WTC11 (cell line): ENCODE measurements at places on chromosomes 2 and 18.

DNA sequence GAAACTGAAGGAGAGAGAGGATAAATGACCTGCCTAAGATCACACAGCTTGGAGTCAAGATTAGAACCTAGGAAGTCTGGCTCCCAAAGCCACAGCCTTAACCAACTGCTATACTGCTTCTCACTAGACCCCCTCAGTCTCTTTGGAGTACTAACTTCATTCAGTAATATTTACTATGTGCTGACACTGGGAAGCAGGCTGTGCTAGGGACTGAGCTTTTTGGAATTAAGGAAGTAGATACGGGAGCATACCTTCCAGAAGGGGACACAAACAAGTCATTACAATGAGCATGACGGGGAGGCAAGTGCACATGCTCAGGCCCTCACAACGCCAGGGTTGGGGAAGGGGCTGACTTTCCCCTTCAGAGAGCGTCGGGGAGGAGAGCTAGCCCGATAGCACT, 97.7 kb downstream of the INO80D start:
- DNase-seq: no peak

GRCh38 chr18:61949946-61950345, 57.1 kb upstream of the RNF152 start:
- DNase-seq: no peak

- DNase-seq: no peak
Measured at GRCh38 chr2:192535956-192536921, 341.5 kb upstream of the TMEFF2 start.

- DNase-seq: no peak
Measured at GRCh38 chr2:31555967-31556706, 24.6 kb downstream of the SRD5A2 start.

GRCh38 chr2:170485254-170486026, 229.7 kb upstream of the SP5 start:
- DNase-seq: no peak

DNA sequence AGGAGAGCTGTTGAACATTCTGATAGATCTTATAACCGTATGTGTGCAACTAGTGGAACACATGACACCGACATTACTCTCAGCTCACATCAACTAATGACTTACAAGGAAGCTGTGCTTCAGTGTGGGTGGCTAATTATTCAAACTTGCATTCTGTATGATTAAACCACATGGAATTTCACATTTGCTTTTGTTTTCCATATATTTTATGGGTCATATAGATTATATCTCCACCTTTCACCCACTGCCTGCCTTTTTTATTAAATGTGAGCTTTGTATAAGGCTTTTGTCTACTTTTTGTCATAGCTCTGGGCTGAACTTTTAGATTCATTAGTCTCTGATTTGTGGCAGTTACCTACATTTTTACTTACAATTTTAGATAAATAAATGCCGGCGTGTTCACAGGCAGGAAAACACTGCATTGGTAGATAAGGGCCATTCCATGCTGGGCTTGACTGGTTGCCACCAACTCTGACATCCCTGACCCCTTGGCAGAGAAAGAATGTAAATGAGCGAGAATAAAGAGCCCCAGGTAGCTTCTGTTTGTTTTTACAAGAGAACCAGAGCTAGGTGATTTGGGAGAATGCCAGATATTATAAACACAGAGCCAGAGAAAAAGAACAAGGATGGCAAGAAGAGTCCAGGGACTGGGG, 35.7 kb downstream of the LYPD6 start:
- no peak for DNase-seq

DNA sequence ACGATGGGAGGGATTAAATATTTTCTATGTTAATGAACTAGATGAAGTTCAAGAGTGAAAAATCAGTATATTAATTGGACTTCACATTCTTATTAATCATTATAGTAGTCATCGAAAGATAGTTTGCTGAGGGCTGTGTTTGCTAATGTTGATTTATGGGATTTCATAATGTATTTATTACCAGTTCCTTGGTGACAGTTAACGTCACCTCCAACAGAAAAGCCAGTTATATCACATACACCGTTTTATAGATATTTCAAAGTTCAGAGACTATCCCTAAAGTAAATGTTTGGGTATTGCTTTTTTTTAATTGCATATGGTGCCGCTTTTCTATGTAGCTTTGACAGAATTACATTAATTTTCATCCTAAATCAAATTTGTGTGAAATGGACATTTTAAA, 49.4 kb upstream of the SP5 start:
- DNase-seq: no peak
